Activated CD4-positive, alpha-beta T cell treated with anti-CD3 and anti-CD28 coated beads, Interleukin-2, amount 50 U/mL, for 1 hour (primary cell): ENCODE measurements at places on chromosomes 6 and 20.

DNA sequence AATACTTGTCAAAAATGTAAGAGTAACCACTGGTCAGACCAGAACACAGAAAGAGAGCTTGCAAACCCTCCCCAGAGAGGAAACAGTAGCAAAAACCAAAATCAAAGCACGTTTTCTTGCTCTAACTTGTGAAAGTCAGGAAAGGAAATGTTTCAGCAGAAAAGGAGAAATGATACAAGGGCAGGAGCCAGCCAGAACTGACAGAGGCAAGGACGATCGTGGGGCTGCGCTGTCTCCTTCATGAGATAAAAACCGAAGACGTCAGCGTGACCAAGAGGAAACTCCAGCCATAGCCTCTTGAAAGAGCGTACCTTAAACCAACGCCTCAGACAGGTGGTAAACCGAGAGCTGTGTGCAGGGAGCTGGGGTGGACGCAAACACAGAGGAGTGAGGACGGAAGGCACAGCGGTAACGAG is 27.5 kb downstream of the LAMA5 start:
- no peak for DNase-seq

DNA sequence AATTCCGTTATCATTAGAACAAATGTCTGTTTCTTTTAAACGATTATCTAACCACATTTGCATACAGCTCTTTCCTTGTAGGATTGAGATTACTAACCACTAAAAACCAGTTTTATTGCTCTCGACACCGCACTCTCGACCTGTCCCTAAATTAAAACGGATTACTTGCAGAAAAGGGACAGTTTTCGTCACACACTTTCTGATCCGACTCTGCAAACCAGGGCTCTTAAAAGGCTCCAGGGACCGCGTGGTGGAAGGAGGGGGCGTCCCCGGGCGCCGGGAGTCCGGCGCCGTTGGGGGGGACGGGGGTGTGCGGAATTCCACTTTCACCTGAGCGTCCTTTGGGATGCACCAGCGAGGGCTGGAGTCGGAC is 731 bp downstream of the MAK start:
- no peak for DNase-seq

DNA sequence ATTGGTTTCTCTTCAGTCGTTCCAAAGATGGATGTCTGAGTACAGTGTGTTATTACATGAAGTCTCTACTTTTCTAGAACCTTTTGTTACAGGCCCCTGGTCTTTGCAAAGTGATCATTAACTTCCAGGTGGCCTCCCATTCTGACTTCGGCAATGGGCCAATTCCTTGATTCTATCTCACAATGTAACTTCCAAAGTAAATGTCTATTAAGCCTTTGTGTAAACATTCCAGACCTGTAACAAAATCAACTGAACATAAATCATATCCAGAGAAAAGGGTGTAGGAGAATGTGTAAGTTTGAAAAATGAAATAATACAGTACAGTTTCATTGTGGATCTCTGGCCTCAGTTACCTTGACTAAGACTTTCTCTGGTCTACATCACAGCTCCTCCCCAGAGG is 187.8 kb upstream of the JAG1 start:
- DNase-seq, result no peak

DNA sequence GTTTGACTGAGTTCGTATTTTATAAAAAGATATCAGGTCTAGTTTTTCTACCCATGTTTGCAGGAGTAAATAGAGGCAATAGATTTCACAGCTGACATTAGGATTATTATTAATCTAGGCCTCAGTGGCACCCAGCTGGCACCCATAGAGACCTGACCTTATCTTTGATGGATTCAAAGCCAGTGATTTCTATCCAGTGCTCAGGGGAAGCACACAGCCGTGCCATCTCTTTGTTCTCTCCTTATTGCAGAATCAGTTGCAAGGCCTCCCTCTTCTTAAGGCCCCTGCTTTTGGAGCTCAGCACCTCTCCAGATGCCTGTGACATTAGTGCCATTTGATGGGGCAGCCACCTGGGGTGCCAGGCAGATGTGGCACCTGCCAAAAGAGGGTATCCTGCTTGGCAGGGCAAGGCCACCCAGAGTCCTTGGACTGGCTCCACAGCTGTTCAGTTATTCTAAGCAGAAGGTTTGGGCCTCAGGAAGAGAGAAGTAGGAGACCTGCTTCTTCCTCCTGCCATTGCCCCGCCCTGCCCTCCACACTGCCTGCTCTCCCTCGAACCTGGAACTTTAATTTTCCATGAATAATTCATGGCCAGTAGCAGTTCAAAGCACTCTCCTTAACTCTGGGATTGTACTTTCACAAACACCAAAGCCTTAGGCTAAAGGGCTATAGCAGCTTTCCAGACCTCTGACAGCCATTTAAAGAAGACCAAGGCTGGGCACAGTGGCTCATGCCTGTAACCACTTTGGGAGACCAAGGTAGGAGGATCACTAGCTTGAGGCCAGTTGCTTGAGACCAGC is 206.3 kb downstream of the ZDHHC14 start:
- no peak for DNase-seq

DNA sequence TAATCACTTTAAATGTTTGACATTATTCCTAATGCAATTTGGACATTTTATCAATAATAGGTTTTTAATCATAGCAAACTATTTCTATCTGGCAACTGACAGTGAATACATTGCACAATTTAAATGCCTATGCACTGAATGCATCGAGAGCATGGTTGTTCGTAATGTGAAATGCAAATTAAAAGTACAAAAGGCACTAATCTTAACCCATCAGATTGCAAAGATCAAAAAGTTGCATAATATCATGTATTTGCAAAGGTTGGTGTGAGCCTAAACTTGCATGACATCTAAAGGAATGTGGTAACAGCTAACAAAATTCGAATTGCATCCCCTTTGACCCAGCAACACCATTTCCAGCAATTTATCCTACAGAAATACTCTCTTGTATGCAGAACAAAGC is 469.9 kb upstream of the IRAK1BP1 start:
- DNase-seq, result no peak

DNA sequence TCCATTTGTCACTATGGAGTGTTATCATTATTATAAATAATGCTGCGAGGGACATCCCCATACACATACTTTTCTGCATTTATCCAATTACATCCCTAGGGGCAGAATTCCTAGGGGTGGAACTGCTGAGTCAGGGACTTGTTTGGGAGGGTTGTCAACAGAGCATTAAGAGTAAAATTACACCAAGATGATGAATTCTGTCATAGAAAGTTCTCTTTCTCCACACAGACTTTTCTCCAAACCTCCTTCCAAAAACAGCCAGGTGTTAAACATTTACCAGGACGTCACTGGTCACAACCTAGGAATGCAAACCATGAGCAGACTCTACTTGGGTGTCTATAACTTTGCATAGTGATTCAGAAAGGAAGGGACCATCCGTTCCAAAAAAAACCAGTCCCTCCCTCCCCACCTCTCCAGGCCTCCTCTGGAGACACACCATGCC is 95.5 kb downstream of the PRND start:
- no peak for DNase-seq

DNA sequence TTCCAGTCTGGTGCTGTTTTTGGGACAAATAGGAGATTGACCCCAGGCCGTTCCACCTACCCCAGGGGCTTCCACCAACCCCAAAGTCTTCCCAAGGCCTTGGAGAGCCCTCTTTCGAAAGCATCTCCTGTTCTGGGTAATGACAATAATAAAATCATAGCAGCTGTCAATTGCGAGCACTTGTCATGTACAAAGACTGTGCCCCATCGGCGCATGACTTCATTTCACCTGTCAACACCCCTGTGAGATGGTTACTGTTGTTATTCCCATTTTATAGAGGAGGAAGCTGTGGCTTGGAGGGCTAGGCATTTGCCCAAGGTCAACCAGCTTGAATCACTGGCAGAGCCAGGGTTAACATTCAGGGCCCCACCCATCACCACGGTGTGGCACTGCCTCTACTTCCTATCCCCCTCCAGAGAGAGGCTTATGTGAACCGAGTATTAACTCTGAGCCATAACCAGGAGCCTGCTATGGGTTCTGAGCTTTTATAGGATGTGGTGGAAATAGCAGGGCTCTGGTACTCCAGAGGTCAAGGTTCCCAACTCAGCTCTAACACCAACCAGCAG is 51.2 kb downstream of the HNF4A start:
- no peak for DNase-seq

GRCh38 chr6:79301290-79301689 is 66.8 kb upstream of the HMGN3 start:
- no peak for DNase-seq

GRCh38 chr6:14922706-14923460 is 323.0 kb upstream of the JARID2 start:
- no peak for DNase-seq

DNA sequence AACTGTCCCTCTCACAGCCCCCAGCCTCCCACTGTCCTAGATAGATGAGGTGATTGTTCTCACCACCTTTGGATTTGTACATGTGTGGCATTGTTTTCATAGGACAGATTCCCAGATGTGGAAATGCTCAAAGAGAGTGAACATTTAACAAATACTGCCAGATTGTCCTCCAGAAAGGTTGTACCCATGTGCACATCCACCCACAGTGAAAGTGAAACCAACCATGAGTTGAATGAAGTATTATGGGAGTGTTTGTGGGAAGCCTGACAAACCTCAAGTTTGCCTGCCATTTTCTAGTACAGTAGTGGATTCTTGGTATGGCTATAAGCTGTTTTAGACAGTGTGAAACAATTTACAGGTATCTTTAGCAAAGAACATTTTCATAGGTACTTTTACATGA is 42.7 kb downstream of the ANKRD6 start:
- DNase-seq, result no peak

DNA sequence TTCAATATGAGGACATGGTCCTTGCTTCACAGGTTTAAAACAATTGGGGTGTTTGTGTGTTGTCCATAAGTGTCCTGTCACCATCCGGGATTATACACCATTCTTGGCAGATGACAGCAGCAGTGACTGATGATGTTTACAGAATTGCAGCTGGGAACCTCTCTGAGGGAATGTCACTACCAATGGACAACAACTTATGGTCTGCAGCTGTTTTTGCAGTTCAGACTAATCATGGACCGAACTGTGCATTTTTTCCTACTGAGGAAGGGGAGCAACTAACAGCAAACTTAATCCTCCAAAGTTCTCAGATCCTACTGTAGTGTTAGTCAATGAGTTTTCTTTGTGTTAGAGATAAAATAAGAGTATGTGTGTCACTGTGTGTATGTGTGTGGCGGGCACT is 26.0 kb downstream of the FAM229B start:
- DNase-seq, result no peak

GRCh38 chr6:142518761-142519160 is 217.0 kb downstream of the ADGRG6 start:
- no peak for DNase-seq

DNA sequence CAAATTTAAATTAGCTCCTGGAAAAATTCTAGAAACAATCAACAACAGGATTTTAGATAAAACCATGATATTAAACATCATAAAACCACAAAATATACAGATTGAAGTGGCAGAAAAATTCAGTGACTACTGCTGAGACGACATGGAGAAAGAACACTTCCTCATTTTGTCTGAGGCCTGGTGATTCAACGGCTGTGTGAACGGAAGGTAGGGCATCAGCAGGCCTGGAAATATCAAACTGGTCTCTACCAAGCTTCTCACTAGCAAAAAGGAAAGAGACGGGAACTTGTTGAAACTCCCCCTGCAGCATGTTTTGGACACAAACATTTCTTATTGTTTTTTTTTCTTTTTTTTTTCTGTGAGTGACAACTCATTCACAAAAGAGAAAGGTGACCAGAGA is 58.0 kb upstream of the AHI1 start:
- no peak for DNase-seq

GRCh38 chr6:19413323-19413722 is 423.8 kb upstream of the ID4 start:
- DNase-seq, result no peak

GRCh38 chr20:20411836-20412235 is 43.9 kb downstream of the INSM1 start:
- DNase-seq, result no peak

- no peak for DNase-seq
Observed at GRCh38 chr6:27672113-27672799, 199.4 kb upstream of the ZNF184 start.

GRCh38 chr6:34514112-34514511 is 42.0 kb downstream of the SPDEF start:
- DNase-seq, result no peak

DNA sequence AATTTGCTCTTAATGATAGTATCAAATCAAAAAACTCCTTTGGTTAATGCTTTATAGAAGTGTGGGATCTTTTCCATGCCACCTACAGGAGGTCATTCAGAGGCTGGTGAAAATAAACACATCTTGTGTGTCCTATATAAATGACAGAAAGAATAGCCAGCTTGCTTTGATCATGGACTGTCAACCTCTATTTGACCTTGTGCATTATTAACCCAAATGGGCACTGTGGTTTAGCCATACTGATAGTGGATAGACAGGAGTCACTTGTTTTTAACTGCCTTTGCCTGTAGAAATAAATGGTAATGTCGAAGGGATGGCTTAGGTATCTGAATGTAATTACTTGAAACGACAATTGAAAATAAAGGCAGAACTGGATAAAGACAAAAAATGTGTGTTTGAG is 123.8 kb downstream of the CDKAL1 start:
- DNase-seq, result no peak

- no peak for DNase-seq
Observed at GRCh38 chr20:32982617-32983458, 21.4 kb downstream of the SUN5 start.

GRCh38 chr6:33419580-33420490 is at the start of gene SYNGAP1:
TSS of gene SYNGAP1 (plus strand) at chr6:33420065. CDS start at chr6:33420265, 200 bp downstream.
- DNase-seq, result peak; percentile 52

DNA sequence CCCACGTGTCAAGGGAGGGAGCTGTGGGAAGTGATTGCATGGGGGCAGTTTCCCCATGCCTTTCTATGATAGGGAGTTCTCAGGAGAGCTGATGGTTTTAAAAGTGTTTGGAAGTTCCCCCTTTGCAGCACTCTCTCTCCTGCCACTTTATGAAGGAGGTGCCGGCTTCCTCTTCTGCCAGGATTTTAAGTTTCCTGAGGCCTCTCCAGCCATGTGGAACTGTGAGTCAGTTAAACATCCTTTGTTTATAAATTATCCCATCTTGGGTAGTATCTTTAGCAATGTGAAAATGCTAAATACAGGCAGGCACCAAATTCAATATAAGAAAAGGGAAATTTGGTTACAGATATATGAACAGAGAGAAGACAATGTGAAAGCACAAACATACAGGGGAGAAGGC is 96.4 kb upstream of the EPHA7 start:
- no peak for DNase-seq

DNA sequence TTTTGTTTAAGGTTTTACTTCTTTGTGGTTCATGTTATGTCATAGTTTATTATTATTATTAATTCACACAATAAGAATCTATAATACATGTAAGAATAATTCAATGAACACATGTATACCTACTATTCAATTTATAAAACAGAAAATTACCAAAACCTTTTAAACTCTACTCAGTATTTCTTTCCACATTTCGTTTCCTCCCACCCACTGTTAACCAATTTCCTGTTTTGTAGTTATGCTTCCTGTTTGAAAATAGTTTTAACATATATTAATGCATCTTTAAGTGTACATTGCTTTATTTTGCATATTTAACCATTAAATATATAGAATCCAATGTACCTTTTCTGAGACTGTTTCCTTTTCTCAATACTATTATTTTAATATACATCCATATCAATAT is 397.9 kb upstream of the SPTLC3 start:
- DNase-seq, result no peak
